ENCODE measurements at places on chromosomes 6 and 20.

- DNase-seq, result no peak
Measured at GRCh38 chr6:125094563-125094962, 59.0 kb upstream of the TPD52L1 start.

DNA sequence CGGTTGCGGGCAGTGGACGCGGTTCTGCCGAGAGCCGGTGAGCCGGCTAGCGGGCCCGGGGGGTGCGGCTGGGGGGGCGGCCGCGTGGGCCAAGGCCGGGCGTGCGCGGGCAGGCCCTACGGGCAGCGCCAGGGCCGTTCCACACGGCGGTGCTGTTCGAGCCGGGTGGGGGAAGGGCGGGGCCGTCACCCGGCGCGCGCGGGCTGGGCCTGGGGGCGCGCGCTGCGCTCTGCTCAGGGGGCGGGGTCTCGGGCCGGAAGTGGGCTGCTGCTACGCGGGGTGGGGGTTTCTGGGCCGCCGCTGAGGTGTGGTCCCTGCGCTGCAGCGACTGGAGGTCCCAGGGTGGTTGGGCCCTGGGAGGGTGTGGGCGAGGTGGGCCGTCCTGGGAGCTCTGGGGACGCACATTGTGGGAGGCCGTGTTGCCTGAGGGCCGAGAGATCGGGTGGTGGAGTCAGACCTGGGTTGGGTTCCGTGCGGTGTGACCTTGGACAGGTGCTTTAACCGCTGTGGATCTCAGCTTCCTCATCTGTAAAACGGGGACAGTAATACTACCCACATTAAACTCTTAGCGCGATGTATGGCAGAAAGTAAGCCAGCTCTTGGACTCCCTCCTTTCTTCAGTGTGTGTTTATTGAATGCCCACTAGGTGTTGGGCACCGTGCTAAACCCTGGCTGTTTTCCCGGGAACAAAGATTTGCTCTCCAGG lies 391 bp downstream of the MAPRE1 start:
- DNase-seq, result peak; percentile 85

DNA sequence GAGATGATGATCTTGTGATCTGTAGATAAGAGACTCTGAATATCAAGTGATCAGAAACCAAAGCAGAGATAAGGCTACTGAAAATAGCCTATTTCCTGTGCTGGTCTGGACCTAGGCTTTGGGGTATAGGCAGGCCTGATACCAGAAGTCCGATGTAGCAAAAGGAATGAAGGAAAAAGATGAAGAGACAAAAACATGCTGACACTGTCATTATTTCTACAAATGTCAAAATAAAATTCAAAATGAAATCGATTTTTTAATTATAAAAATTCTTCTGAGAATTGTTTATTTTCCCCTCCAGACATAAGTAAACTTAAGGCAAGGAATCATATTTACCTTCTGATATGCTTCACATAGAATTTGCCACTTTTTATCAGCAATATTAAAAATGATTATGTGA lies 252.8 kb downstream of the PRKN start:
- no peak for DNase-seq

DNA sequence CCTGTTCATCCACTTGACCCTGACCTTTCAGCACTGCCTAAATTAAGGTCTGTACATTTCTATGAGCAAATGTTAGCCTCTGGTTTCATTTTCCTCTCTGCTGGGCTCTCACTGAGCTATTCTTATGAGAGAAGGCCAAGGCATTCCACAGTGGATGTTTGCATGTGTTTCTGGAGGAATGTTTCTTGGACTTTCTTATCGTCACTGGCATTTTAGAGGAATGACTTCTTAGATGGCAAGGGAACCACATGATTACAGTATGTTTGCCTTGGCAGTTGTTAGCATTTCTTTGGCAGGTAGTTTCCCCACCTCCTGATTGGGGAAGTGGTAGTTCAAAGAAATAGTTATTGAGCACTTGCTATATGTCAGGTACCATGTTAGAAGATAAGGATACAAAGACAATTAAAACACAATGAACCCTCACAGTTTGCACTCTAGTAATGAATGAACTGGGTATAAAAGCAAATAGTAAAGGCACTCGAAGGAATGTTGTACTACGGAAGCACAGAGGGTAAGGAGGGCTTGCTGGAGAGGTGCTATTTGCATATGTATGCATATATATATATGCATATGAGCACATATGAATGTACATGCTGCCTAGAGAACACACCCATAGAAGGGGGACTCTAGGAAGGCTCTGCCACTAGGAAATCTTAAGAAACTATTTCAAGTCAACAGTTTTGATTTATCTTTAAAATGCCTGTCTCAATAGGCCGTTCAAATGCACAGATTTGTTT lies 307.4 kb downstream of the EYA4 start:
- DNase-seq, result no peak

DNA sequence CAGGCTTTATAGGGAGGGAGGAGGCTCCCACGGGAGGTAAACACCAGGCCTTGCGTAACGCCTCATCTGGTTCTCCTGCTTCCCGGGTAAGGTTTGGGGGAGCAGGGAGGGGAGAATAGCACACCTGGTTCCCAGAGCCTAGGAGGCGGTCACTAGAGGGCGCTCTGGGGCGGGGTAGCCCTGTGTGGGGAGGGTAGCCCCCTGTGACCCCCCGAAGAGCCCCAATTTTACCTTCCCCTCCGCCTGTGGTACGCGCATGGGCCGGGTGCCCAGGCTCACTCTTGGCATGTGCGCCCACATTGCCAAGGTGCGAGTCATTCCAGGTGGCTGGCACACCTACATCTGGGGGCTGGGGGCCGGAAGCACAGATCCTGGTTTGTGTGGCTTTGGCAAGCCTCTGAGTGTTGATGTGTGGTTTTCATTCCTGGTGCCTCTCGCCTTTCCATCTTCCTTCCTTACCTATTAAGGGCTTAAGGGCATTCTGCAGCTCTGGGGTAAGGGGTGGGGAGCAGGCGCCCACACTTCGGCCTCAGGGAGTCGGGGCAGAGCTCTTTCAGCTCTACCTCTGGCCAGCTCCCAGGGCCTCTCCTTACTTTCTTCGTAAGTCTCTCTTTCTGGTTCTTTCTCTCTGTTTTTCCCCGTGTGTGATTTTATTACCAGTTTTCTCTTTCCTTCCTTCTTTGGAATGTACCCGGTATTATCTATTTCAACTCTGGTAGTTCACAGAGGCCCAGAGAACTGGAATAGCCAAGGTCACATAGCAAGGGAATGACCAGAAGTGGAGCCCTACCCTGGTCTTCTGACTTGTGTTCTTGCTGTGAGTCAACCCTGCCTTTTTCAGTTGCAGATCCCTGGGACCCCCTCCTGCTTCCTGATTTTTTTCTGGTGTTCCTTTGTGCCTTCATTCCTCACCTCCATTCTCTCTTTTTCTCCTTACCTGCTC lies 492 bp upstream of the RNF39 start:
- peak; percentile 55 for DNase-seq

- no peak for DNase-seq
Measured at GRCh38 chr6:3664625-3665041, 86.9 kb downstream of the PXDC1 start.

- DNase-seq, result peak; percentile 69
Measured at GRCh38 chr6:156720691-156721685, 56.2 kb upstream of the ARID1B start.

DNA sequence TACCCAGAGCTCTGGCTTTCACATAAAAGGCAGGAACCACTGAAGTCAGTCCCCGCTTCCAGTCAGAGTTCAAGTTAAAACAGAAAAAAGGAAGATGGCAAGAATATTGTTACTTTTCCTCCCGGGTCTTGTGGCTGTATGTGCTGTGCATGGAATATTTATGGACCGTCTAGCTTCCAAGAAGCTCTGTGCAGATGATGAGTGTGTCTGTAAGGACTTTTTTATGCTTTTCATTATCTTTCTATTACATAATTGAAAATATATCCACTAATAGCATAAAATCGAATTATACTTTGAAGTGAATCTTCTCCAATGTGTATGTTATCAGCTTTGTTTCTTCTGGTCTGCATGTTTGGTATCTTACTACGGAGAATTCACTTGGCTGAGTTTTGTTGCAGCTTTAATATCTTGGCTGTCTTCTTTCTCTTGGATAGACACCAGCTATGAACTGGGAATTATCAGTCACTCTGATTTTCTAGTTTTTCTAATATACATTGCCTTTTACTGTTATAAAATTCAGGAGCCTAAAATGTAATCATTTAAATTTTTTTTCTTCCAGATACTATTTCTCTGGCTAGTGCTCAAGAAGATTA lies at the start of gene OTOR:
TSS of gene OTOR (plus strand) at position 51 of the 593 bp plus-strand sequence. CDS start at position 95, 44 bp downstream.
- DNase-seq, result no peak

DNA sequence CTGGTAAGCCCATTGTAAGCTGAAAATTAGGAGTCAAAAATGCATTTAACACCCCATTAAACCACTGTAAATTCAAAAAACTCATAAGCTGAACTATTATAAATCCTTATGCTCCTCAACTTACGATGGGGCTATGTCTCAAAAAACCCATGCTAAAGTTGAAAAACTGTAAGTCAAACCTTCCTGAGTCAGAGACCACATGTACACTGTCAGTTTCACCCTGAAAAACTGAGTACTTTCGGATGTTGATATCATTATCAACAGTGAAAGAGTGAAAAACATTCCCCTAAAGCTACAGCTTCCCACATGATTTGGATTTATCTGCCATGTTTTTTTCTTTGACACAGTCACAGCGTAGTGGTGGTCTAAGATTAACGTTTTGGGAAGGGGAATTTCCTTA lies 14.2 kb downstream of the RAB23 start:
- no peak for DNase-seq

DNA sequence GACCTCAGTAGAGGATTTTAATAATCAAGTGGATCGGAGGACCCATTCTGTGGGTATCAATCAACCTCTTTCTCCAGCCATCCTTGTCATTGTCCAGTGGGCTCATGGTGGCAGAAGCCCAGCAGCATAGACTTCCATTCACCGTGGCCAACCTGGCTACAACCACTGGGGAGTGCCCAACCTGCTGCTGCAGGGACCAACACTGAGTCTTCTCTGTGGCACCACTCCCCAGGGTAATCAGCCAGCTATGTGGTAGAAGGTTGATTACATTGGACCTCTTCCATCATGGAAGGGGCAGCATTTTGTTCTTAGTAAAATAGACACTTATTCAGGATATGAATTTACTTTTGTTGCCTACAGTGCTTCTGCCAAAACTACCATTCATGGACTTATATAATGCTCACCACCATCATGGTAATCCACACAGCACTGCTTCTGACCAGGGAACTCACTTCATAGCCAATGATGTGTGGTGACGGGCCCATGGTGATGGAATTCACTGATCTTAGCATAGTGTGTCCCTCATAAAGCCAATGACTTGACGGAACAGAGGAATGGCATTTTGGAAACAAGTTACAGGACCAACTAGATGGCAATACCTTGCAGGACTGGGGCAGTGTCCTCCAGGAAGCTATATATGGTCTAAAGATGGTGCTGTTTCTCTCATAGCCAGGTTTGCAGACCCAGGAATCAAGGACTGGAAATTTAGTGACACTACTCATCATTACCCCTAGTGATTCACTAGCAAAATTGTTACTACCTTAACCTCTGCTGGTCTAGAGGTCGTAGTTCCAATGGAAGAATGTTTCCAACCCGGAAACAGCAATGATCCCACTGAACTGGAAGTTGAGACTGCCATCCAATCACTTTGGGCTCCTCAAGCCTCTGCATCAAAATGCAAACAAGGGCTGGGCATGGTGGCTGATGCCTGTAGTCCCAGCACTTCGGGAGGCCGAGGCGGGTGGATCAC lies 7.6 kb downstream of the CD24 start:
- DNase-seq, result no peak

GRCh38 chr6:113651920-113652319 lies 205.2 kb upstream of the MARCKS start:
- DNase-seq, result no peak

- no peak for DNase-seq
Measured at GRCh38 chr6:79841577-79842375, 105.6 kb downstream of the ELOVL4 start.

GRCh38 chr6:90216072-90216977 lies 80.3 kb downstream of the BACH2 start:
- no peak for DNase-seq

DNA sequence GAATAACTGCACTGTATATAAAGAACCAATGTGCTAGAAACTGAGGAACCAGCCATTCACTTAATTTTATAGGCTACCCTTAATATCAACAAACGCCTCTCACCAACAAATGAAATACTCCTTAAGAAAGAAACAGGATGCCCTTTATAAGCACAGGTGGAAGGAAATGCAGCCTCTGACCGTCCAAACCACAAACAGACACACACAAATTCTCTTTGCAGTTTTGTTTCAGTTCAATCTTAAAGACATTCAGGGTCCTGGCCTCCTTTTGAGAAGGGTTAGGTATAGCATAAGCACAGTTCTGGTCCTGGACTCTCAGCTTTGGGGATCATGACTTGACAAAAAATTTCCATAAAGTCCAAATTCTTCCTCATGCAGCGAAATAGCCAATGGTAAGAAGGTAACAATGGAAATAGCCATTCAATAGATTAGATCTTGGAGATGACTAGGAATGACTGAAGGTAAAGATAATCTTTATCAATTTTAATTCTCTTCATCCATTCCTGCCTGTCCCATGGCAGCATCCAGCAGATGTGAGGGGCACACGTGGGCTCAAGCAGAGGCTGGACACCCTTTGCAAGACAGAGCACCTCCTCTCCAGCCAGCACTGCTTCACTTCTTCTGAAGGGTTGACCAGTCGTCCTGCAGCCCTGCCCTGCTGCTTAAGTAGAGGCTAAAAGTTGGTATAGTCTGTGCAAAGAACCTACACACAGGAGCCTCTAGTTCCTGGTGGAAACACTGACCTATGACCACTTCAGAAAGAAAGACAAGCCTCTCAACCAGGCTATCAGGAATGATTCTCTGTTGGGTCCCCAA lies 123.9 kb downstream of the CD83 start:
- no peak for DNase-seq

- DNase-seq, result no peak
Measured at GRCh38 chr6:54617730-54618129, 228.8 kb upstream of the FAM83B start.

- DNase-seq, result peak; percentile 61
Measured at GRCh38 chr6:166307082-166308032, 835 bp downstream of the PRR18 start.

DNA sequence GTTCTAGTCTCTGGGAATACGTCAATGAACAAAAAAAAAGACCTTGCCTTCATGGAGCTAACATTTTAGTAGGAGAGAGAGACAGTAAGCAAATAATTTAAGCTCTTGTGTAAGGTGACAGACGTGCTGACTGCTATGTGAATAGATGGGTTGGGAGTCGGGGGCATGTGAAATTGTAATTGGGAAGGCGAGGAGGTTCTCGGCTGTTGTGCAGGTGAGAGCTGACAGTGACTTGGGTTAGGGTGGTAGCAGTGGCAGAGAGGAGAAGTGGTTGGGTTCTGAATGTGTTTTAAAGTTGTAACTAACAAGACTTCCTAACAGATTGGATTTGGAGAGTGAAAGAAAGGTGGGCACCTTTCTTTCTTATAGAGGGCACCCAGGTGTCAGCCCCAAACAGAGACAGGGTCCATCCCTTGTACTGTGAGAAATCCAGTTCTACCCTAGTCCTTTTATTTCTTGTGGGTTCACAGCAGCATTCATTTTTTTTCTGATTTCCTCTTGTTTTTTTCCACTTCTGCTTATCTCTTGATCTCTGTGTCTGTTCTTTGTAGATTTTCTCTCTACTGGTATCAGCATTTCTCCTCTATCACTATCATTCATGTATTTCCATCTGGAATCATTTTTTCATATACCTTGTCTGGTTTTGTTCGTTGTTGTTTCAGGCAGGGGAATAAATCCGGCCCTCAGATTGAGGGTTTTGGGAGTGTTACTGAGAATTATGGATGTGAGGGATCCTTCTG lies 15.4 kb upstream of the MYLK2 start:
- DNase-seq, result no peak
